ENCODE measurements at places on chromosomes 11 and 22.

GRCh38 chr11:73176874-73177155 is 34.7 kb upstream of the FCHSD2 start:
- DNase-seq, result no peak

- DNase-seq, result no peak
Observed at GRCh38 chr22:29871684-29872083, 11.3 kb upstream of the MTMR3 start.

DNA sequence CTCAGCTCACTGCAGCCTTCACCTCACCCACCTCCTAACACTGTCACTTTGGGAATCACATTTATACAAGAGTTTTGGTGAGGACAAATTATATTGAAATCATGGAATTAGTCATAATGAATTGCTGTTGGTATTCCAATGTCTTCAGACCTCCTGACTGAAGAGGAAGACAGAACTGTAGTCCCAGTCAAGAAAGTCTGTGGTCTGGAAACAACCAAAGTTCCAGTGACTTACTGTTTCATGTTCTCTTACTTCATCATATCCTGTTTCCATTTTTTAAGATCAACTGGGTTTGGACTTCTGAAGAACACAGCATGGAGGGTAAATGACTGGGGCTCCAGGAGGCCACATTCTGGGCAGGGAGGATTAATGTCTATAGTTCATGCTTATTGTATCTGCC is 43.0 kb upstream of the HIPK3 start:
- no peak for DNase-seq

- DNase-seq, result no peak
Observed at GRCh38 chr22:31348766-31349165, 2.6 kb upstream of the PATZ1 start.

DNA sequence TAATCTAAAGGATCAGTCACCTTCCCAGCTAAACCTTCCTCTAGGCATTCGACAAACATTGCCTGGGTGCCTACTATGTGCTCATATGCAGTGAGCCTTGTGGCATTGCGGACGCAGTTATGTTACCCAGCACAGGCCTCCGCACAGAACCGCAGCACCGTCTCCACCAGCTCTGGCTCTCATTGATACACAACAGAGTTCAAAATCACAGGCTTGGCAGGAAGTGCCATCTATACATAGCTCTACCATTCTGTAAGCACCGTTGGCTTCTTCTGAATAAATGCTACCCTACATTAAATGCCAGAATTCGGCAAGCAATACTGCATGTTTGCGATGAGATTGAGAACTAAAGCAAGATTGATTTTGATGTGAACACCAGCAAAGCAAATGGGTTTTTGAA is 31.0 kb downstream of the DSCAML1 start:
- DNase-seq, result no peak

DNA sequence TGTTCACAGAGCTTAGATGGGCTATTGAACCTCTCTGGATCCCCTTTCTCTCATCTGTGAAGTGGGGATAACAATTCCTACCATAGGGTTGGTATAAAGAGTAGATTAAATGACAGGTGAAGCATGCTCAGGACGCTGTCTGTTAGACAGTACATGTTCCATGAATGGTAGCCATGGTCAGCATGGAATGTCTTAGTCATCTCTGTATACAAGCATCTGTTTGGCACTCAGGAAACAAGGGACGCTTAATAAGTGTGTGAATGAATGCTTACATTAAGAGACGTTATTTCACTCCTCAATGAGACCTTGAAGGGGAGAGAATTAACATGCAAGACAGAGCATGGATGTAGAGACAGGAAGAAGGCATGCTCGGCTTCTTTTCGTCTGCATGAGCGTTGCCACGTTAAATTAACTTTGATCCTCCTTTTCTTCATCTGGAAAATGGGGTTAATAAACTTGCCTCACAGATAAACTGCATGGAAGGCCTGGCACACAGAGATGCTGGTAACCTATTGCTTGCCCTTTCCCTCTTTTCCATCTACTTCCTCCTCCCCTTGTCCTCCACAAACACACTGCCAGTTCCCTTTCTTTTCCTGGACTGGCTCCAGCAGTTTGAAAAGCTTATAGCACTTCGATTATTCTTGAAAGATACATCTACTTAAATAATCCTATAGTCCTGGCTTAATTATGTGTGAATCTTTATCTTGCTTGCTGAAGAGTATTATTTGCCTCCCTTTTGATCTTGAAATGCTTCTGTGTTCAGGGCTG is 267.2 kb upstream of the MTNR1B start:
- DNase-seq, result no peak

GRCh38 chr22:49266561-49267519 is 560.8 kb downstream of the BRD1 start:
- DNase-seq, result peak; percentile 9

GRCh38 chr11:116610190-116610589 is 162.6 kb downstream of the BUD13 start:
- no peak for DNase-seq

DNA sequence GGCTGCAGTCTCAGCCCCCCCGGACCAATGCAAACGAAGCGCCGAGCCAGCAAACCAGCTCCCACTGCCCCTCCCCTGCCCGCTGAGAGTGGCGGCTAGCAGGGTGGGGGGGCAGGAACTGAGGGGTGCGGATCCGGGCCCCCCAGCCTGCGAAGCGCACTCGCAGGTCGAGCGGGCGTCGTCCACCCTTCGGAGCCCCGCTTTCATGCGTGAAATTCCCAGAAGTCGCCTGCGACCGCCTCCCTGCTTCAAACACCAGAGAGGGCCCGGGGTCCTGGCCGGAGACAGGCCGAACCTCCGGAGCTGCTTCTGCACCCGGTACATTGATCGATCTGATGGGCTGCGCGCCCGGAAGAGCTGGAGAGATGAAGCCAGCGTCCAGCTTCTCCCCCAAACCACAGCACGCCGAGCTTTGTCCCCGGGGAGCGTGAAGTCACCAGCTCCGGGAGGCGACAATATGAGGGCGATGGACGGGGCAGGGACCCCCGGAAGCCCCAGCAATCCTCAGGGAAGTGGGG is 646 bp upstream of the PATZ1 start:
- DNase-seq, result peak; percentile 19

GRCh38 chr11:42770444-42771065 is 541.2 kb upstream of the API5 start:
- DNase-seq, result no peak

DNA sequence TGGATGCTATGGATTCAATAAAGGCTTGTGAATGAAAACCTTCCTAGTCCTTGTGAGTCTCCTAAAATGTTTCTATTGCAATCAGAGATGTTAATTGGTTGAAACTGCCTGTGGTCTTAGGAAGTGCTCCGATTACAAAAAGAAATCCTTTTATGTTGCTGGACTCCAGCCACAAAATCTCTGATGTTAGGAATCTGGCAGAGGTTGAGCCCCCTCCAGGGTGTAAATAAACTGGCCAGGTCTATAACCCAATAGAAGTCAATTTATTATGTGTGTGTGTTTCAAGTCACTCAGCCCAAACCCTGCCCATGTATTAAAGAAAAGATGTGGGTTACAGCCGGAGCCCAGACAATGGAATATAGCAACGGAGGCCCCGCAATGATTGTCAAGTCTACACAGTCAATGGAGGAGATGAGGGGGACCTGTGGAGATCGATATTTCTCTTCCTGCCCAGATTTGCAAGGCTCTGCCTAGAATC is 218.1 kb upstream of the SORL1-AS1 start:
- no peak for DNase-seq

GRCh38 chr11:11661326-11662040 is 39.7 kb upstream of the GALNT18 start:
- DNase-seq, result no peak

GRCh38 chr22:48757581-48757980 is 1070.1 kb downstream of the BRD1 start:
- no peak for DNase-seq

- DNase-seq, result no peak
Observed at GRCh38 chr11:80822308-80822707, 1381.5 kb upstream of the TENM4 start.

- no peak for DNase-seq
Observed at GRCh38 chr22:23836281-23836680, 2.5 kb downstream of the DERL3 start.

Measured in SHP77 treated with DMSO at 0.1 percent for 48 hours (cell line).